AG04450 (cell line): ENCODE measurements at places on chromosomes 16 and 17. TPM values are rescaled to one million over a fixed set of nuclear protein-coding genes. Genes with fewer than 3 reads are reported as not detected.
A peak's percentile ranks its signal among the peaks of the same experiment; 100 is the strongest.

Gene TP53TG3F
- polyA plus RNA-seq: not detected in 2 replicates

Gene CLEC3A
- polyA plus RNA-seq: not detected in 2 replicates

Gene MT4
- not detected in 2 replicates for polyA plus RNA-seq

DNA sequence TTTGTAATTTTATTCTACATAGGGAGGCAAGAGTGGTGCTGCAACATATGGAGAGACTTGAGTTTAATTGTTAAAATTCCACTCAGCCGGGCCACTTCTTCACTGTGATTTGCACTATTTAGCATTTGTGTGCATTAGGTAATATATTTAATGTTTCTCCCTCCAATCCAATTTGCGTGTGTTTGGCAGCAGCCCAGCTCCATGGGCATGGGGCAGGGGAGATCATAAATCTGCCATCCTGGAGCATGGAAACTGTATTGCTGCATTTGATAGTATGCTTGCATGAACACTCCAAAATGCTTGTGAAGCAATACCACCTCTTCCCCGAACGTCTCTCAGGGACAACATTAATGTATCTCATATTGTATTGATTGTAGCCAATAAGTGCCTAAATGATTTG lies 339.1 kb upstream of the RBFOX1 start:
- DNase-seq: no peak

DNA sequence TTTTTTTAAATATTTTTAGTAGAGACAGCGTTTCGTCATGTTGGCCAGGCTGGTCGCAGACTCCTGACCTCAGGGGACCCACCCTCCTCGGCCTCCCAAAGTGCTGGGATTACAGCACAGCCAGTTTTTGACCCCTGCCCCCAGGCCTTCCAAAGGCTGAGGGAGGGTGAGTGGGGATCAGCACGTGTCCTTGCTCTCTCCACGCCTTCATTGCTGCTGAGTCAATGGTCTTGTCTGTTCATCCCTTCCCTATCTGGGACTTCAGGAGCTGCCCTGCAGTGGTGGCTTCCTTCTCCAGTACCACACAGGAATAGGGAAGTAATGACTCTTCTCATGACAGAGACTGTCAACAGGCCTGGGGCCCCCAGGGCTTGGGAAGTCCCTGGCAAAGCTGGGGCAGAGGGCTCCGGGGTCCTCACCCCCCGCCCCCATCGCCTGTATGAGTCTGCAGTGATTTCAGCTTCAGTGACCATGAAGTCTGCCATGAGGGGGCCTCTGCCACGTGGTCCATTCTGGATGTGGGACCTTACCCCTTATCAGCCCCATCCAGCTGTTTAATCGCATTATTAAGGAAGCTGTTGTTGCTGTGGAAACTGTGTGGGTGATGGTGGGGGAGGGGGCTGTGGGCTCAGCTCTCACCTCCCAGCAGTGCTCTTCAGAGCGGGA lies 6.1 kb downstream of the ABCC3 start:
- no peak for DNase-seq

DNA sequence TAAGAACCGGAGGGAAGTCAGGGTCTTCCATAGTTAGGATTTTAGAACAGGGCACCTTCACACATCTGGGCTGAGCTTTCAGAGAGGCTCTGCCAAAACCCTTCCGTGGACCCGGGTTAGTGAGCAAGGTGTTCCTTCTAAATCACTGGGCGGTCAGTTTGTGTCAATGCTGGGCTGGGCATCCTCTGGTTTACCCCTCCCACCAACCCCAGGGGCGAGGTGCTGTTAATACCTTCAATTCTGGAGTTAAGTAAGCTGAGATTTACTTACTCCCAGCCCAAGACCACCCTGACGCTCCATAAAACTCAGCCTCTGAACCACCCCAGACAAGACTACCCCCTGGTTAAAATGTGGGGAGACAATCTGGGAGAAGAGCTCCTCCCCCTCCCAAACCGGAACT lies 1.0 kb downstream of the TMEM92 start:
- DNase-seq: no peak

- DNase-seq: peak; percentile 3
Measured at GRCh38 chr17:29004081-29004692, 1.6 kb downstream of the SEZ6 start.
